ENCODE measurements at places on chromosomes 4 and X. TPM values are rescaled to one million over a fixed set of nuclear protein-coding genes. Genes with fewer than 3 reads are reported as not detected.
A peak's percentile ranks its signal among the peaks of the same experiment; 100 is the strongest.

DNA sequence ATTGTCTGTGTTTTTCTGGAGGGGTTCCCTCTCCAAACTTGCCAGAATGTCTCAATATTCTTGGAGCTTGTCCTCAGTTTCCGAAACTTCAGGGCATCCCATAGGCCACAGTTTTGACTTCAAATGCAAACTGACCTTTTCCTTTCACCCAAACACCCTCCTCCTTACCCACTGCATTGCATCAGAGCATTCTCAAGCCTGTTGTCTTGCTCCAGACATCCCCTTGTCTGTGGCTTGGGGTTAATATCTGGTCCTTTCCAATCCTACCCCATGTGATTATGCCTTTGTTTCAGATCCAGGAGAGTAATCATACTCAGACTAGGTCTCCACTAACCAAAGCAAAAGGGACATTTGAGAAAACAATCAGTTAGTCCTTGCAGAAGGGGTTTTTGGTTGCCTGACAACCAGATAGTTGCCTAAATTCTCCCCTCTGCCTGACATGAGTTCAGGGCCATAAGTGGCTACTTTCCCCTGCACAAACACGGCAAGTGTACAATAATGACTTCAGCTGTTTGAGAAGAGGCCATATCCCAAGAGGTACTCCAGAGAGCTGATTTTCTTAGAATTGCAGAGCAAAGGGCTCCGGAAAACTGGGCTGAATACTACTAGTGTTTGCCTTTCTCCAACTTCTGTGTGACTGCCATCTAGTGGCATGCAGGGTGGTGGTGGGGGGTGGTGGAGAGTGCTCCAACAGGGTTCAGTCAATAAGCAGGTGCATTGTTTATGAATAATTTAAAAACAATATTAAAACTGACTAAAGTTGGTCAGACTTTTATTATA is 130.2 kb downstream of the CHRDL1 start:
- H3K36me3 ChIP-seq, result no peaks in the 10 kb centered on the region
- no peak overlapping the region for H3K27ac ChIP-seq
- H3K4me3 ChIP-seq, result no peak overlapping the region
- peak; percentile 5 for DNase-seq

DNA sequence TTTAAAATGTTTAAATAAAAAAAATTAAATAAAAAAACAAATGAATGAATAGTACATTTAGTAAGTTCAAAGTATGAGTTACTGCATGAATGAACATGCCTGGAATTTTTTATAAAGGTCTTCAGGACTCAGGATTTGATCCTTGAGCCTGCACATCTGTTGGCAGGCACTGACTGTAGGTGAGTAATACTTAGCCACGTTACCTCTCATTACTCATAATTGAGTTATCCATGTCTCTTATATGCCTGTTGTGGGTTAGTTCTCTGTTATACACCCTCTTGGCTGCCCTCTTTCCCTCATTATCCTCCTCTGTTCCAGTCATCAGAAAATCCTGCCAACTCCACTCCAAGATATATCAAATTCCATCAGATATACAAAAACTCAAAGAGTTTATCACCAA is 276.0 kb downstream of the FBXW7 start:
- DNase-seq, result no peak
- no peaks in the 10 kb centered on the region for H3K27me3 ChIP-seq
- H3K4me3 ChIP-seq, result no peak overlapping the region
- peaks cover 42% of the 10 kb centered on the region for H3K4me1 ChIP-seq

SPINK2 gene
- 5.9 TPM for polyA plus RNA-seq

DNA sequence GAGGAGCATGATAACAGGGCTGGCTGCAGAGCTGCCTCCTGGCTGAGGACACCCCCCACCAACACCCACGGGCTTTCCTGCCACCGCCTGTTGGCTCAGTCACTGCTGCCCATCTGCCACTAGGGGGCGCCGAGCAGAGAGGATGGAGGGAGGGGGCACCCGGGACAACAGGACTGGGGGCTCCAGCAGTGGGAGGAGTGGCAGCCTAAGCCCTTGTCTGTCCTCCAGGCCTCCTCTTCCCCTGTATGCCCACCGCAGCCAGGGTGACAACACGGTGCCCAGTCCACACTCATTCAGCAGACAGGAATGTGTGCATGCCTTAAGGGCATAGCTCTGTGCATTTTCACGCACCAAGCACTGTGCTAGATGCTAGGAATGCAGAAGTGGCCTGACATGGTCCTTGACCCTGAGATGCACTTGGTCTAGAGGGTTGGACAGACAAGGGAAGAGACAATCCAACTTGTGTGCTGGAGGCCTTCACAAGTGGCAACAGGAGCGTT is 149.9 kb downstream of the AMMECR1 start:
- peak; percentile 53 for DNase-seq
- no peak overlapping the region for H3K27ac ChIP-seq
- no peaks in the 10 kb centered on the region for H3K27me3 ChIP-seq
- no peak overlapping the region for H3K4me3 ChIP-seq
- no peaks in the 10 kb centered on the region for H3K4me1 ChIP-seq

DNA sequence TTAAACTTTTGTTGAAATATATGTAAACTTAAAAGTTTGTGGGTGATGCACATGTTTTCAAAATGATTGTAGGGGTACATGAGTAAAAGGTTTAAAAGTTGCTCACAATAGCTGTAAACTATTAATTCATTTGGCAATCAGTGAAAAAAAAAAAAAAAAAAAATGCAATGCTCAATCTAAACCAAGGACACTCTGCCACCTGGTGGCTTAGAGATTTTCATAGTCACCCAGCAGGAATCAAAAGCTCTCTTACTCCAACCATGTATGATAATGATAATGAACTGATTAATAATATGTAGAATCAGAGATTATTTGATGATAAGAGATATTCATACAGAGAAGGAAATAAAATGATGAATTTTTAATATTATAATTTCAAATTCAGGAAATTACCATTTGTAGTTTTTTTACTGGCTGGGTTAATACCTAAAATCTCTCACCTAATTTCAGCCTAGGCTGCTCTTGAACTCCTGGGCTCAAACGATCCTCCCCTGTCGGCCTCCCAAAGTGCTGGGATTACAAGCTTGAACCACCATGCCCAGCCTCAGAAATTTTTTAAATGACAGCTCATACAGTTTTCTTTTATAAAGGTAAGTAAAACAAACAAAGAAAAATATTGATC is 46.9 kb upstream of the SLC25A4 start:
- no peak overlapping the region for H3K27ac ChIP-seq
- no peaks in the 10 kb centered on the region for H3K27me3 ChIP-seq
- no peaks in the 10 kb centered on the region for H3K36me3 ChIP-seq

GRCh38 chrX:71599965-71600364 is 18.3 kb downstream of the CXCR3 start:
- no peak overlapping the region for H3K27ac ChIP-seq
- H3K27me3 ChIP-seq, result no peaks in the 10 kb centered on the region
- DNase-seq, result no peak
- H3K4me1 ChIP-seq, result no peaks in the 10 kb centered on the region

ANXA10 gene
- not detected for polyA plus RNA-seq

- H3K27me3 ChIP-seq, result no peaks in the 10 kb centered on the region
- peaks cover 13% of the 10 kb centered on the region for H3K36me3 ChIP-seq
Observed at GRCh38 chr4:168221301-168221700, 97.3 kb downstream of the DDX60 start.

GRCh38 chrX:56343664-56344063 is 111.5 kb downstream of the KLF8 start:
- no peaks in the 10 kb centered on the region for H3K36me3 ChIP-seq
- no peaks in the 10 kb centered on the region for H3K27me3 ChIP-seq
- peak; percentile 9 for DNase-seq
- H3K27ac ChIP-seq, result no peak overlapping the region
- H3K4me1 ChIP-seq, result peaks cover 42% of the 10 kb centered on the region

RASSF6 gene
- 1.2 TPM for polyA plus RNA-seq

ASB9 gene
- polyA plus RNA-seq, result 0.73 TPM

PAK3 gene
- 1.5 TPM for polyA plus RNA-seq

DNA sequence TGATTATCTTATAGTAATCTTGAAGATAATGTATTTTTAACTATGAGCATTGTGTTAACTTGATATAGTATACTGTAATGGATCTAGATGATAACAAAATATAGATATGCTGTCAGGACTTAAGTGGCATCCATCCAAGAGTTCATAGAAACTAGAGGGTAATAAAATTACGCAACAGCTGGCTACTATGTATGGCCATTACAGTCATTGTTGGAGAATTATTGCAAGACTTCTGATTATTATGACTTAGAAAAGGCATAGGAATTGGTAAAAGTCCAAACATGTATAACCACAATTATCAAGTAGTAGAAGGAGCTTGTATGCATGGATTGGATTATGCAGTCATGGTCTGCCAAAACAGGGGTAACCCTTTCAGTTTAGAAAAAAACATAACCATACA is 9.5 kb downstream of the OGT start:
- peaks cover 74% of the 10 kb centered on the region for H3K4me1 ChIP-seq
- H3K36me3 ChIP-seq, result peaks cover 30% of the 10 kb centered on the region
- H3K27ac ChIP-seq, result peak overlapping the region; percentile 21
- H3K27me3 ChIP-seq, result no peaks in the 10 kb centered on the region
- no peak for DNase-seq

- H3K27me3 ChIP-seq, result no peaks in the 10 kb centered on the region
- no peaks in the 10 kb centered on the region for H3K4me1 ChIP-seq
- H3K27ac ChIP-seq, result no peak overlapping the region
- no peak for DNase-seq
- H3K36me3 ChIP-seq, result no peaks in the 10 kb centered on the region
Observed at GRCh38 chr4:123364906-123365305, 31.7 kb upstream of the SPRY1 start.

SMIM10L2A gene
- 0.25 TPM for polyA plus RNA-seq

DNA sequence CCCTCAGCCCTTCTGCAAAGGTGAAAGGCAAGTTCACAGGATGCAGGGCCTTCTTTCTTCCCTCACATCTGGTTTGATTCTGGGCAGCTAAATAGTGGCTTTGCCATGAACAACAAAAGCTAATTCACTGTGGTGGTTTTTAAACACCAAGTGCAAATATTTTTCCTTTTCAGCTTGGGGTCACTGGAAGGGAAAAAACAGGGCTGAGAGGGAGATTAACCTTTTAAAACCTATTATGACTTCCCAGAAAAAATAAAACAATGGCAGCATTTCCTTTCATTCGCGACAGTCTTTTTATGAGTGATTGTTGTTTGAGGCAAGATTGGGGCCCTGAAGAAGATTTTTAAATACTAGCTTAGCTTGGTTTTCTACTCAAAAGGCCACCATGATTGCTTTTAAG is 103.7 kb upstream of the SCML1 start:
- no peaks in the 10 kb centered on the region for H3K27me3 ChIP-seq
- H3K4me1 ChIP-seq, result peaks cover 13% of the 10 kb centered on the region
- H3K27ac ChIP-seq, result no peak overlapping the region
- no peak for DNase-seq
- peak overlapping the region; percentile 9 for H3K4me3 ChIP-seq

DNA sequence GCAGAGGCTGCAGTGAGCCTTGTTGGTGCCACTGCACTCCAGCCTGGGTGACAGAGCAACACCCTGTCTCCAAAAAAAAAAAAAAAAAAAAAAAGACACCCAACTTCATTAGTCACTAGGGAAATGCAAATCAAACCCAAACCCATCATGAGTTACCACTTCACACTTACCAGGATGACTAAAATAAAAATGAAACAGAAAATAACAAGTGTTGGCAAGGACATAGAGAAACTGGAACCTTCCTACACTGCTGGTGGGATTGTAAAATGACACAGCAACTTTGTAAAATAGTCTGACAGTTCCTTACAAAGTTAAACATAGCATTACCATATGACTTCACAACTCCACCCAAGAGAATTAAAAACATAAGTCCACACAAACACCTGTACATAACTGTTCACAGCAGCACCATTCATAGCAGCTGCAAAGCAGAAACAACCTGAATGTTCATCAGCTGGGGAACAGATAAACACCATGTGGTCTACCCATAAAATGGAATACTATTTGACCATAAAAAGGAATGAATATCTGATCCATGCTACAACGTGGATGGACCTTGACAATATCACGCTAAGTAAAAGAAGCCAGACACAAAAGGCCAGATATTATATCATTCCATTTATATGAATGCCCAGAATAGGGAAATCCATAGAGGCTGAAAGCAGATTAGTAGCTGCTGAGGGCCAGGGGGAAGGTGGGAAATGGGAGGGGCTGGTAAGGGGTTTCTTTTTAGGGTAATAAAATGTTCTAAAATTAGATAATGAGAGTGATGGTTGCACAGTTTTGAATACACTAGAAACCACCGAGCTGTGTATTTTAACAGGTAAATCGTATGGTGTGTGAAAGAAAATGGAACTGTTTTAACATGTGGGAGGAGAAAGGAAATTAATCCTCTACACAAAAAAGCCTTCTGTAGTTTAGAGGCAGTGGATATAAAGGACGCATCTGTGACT is 18.3 kb downstream of the CD99L2 start:
- no peak overlapping the region for H3K4me3 ChIP-seq
- H3K4me1 ChIP-seq, result peaks cover 14% of the 10 kb centered on the region
- no peaks in the 10 kb centered on the region for H3K27me3 ChIP-seq
- H3K27ac ChIP-seq, result no peak overlapping the region

DNA sequence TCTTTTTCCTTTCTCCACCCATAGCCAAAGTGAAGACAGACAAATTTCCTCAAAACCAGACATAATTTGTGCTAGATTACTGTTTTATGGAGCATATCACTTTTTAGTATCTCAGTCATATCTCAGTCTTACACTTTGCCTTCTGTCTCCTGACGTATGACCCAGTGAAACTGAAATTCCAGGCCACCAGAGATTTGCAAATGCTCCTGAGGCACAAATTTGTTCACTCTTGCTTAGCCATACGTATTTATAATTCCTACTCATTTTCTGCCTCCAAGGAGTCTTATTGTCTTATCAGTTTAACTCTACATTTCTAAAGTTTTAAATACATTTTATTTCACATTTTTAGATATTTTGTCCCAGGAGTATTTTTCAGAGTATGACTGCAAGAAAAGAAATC is 10.0 kb downstream of the TMEM156 start:
- no peak overlapping the region for H3K27ac ChIP-seq
- H3K4me3 ChIP-seq, result no peak overlapping the region
- no peaks in the 10 kb centered on the region for H3K27me3 ChIP-seq
- peaks cover 11% of the 10 kb centered on the region for H3K4me1 ChIP-seq

DNA sequence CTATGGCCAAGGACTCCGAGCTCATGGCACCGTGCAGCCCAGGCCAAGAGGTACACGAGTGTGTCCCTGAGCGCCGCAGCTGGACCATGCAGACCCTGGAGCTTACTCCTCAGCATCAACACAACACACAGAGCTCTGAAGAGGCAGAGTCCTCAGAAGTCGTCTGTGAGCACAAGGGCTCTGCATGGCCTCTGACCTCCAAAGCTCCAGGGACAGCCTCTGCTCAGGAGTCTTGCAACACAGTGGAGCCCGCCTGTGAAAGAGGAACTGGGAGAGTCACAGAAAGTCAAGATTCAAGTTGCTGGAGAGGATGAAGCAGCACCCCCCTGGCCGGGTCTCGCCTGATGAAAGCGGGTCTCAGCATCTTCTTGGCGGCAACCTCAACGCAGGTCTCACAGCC is 2.9 kb downstream of the LRPAP1 start:
- H3K27ac ChIP-seq, result no peak overlapping the region
- peaks cover 34% of the 10 kb centered on the region for H3K4me1 ChIP-seq
- H3K4me3 ChIP-seq, result no peak overlapping the region
- no peak for DNase-seq
- H3K27me3 ChIP-seq, result no peaks in the 10 kb centered on the region

Data from CD4-positive, alpha-beta memory T cell (primary cell).